T follicular helper cell (primary cell): ENCODE measurements at places on chromosomes 5 and 9.

- DNase-seq, result no peak
Observed at GRCh38 chr9:110157823-110158664, 49.9 kb downstream of the C9orf152 start.

- no peak for DNase-seq
Observed at GRCh38 chr5:88732181-88732633, 150.8 kb downstream of the MEF2C start.

DNA sequence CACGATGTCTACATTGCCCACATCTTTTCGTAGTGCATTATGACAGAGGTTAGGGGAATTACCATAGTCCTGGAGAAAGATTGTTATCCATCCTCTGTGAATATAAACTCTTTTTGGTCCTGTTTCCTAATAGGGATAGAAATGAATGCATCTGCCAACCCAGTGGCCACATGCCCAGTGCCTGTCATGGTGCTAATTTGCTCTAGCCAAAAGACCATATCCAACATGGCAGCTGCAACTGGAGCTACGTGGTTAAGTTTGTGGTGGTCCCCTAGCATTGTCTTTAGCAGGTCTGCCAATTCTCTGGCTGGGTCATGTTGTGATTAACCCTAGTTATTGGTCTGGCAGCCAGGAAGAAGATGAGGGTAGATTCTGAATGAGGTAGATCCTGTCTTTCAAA lies 87.5 kb downstream of the FGF18 start:
- DNase-seq, result no peak

DNA sequence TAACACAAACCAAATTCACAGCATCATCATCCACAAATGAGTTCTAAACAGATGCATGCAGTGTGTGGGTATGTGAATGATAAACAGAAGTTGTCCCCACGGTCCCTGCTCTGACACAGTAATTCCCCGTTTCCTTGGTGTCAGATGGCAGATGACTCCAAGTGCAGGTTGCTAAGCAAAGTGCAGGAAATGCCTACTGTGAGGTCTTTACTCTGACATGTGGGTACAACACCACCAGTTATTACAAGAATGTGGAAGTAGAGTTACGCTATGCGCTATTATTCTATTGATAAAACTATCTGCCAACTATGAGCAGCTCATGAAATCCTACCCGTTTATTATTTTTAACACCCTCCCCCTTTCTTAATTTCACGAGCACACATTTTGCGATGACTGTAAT lies 448.9 kb downstream of the BNC2 start:
- no peak for DNase-seq

DNA sequence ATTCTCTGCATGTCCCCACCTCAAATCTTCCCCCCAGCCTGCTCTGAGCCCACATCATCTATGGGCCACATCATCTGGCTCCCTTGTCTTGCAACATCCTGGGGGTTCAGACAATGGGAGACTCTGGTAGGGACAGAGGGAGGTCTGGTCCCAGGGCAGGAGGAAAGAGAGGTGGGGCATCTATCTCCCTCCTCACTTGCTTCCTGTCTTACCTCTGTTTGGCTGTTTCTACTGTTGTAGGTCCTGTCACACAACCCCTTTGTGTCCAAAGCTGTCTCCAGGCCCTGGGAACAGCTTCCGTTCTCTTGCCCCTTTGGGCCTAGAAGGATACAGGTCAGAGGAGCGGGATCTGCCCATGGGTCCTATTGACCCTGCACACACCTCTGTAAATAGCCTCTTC lies 227.2 kb downstream of the NSG2 start:
- no peak for DNase-seq

GRCh38 chr5:126884269-126884819 lies 107.4 kb downstream of the LMNB1 start:
- no peak for DNase-seq

- DNase-seq, result no peak
Observed at GRCh38 chr5:20611620-20612019, 623.6 kb upstream of the CDH18 start.

GRCh38 chr9:119026120-119026519 lies 343.1 kb downstream of the BRINP1 start:
- no peak for DNase-seq

DNA sequence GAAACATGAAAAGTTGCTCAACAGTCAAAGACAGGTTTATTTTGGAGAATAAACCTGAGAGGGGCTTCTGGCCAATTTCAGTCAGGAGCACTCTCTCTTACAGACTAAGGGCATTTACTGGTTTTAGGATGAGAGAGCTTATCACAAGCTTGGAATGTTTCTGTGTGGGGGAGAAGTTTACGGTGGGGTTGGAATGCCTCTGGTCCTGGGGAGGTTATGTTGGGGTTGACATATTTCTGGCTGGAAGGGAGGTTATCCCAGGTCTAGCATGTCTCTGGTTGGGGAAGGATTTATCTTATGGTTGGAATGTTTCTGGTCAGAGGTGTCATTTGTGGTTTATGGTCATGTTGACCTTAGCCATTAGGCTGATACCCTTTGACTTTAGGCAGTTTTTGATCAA lies 1867.3 kb downstream of the EFNA5 start:
- DNase-seq, result no peak

- DNase-seq, result no peak
Observed at GRCh38 chr5:79120221-79120620, 8.6 kb downstream of the BHMT start.

- DNase-seq, result peak; percentile 66
Observed at GRCh38 chr9:129027685-129028191, 393 bp downstream of the SH3GLB2 start.

GRCh38 chr5:41707853-41708603 lies 162.2 kb downstream of the OXCT1 start:
- no peak for DNase-seq

DNA sequence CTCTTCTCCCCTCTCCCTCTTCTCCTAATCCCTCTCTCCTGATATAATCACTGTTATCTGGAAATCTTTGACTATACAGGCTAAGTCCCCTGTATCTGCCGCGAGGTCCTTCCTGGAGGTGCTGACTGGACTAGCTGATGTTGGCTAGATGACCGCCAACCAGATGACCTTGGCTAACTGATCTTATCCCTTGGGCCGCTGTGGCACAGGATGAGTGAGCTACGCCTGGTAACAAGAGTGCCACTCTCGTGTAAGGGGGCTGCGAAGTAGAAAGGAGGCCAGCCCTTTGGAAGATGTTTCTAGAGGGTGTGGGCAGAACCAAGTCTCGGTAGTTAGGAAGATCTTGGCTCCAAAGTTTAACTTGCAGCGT lies 345 bp upstream of the PRRC1 start:
- no peak for DNase-seq

GRCh38 chr5:1141834-1142233 lies 30.0 kb upstream of the SLC12A7 start:
- DNase-seq, result no peak

DNA sequence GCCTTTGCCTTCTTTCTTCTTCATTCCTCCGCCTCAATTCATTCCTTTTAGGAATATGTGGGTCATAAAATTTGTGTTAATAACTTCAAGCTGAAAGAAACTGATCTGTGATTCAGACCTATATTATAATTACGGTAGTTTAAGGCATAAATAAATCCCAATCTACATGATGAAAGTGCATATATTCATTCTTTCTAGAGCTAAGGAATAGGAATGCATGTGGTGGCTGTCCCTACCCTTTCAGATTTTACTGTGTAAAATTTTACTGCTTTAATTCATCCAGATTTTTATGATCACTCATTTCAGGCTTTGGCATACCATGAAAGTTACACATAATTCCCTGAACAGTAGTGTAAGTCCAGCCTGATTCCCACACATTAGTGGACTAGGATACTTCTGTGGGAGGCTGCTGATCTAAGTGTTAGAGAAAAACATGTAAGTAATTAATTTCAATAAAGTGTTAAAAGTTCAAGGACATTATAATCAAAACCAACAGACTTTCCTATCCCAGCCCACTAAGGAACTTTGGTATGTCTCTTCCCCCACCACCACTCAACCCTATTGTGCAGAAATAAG lies 83.1 kb downstream of the HINT1 start:
- DNase-seq, result no peak
